ENCODE measurements at places on chromosomes 2 and 18. TPM values are rescaled to one million over a fixed set of nuclear protein-coding genes. Genes with fewer than 3 reads are reported as not detected.

DNA sequence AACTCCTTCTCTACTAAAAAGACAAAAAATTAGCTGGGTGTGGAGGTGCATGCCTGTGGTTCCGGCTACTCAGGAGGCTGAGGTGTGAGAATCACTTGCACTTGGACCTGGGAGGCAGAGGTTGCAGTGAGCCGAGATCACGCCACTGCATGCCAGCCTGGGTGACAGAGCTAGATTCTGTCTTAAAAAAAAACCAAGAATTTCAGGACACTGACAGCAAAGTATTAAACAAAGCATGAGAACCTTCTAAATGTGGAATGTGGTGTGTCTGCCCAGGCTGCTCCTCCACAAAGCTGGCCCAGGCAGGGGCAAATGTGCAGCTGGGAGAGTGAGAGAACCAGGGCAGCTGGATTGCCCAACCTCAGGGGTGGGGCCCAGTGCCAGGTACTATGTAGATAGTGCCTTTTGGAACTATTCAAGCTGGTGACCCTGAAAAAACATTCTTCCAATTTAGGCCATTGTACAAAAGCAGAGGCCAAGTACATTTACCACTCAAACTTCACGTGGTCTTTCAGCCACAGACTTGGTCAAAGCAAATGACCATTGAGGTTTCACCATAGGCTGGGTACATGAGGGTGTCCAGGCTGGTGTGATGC is 6.7 kb upstream of the UGT1A5 start:
- H3K27ac ChIP-seq, result no peak overlapping the region
- DNase-seq, result no peak
- no peak overlapping the region for H3K4me3 ChIP-seq
- H3K27me3 ChIP-seq, result peaks cover 2% of the 10 kb centered on the region
- no peaks in the 10 kb centered on the region for H3K4me1 ChIP-seq
- H3K36me3 ChIP-seq, result no peaks in the 10 kb centered on the region

GRCh38 chr2:118225666-118226065 is 137.4 kb downstream of the INSIG2 start:
- no peak for DNase-seq
- H3K4me3 ChIP-seq, result peak overlapping the region; percentile 86
- H3K36me3 ChIP-seq, result no peaks in the 10 kb centered on the region
- peaks cover 70% of the 10 kb centered on the region for H3K27me3 ChIP-seq
- peaks cover 30% of the 10 kb centered on the region for H3K4me1 ChIP-seq

- H3K27me3 ChIP-seq, result peaks cover 5% of the 10 kb centered on the region
- no peaks in the 10 kb centered on the region for H3K4me1 ChIP-seq
- H3K4me3 ChIP-seq, result no peak overlapping the region
- H3K27ac ChIP-seq, result no peak overlapping the region
- H3K36me3 ChIP-seq, result no peaks in the 10 kb centered on the region
- no peak for DNase-seq
Observed at GRCh38 chr2:215780313-215780712, 233.0 kb downstream of the MREG start.

DNA sequence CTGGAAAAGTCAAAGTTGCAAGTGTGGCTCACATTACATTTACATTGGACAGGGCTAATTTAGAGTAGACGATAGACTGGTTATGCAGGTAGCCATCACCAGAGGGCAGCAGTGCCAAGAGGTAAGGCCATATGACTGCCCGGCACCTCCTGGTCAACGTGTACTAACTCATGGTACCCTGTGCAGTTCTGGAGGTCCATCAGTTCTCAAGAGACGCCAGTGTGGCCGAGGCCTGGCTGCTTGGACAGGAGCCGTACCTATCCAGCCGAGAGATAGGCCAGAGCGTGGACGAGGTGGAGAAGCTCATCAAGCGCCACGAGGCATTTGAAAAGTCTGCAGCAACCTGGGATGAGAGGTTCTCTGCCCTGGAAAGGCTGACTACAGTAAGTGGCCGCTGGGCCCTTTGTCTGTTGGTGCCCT is 65.8 kb upstream of the EML6 start:
- peaks cover 6% of the 10 kb centered on the region for H3K4me1 ChIP-seq
- H3K36me3 ChIP-seq, result peaks cover 32% of the 10 kb centered on the region
- no peak for DNase-seq
- H3K27me3 ChIP-seq, result no peaks in the 10 kb centered on the region
- peak overlapping the region; percentile 79 for H3K27ac ChIP-seq

Gene FIGN
- total RNA-seq, result not detected
